Skin of body (tissue), 3 donors: ENCODE measurements at places on chromosomes 7 and 10. TPM values are rescaled to one million over a fixed set of nuclear protein-coding genes. Genes with fewer than 3 reads are reported as not detected.

Gene CALML3
- 9.8 TPM for total RNA-seq

Gene EIF4H
- 194 TPM for total RNA-seq

GRCh38 chr7:120933475-120933874 lies 17.1 kb upstream of the ING3 start:
- no peak for DNase-seq

- no peak for DNase-seq
Measured at GRCh38 chr10:91104193-91105041, 116.0 kb upstream of the PCGF5 start.
